Activated CD8-positive, alpha-beta memory T cell treated with anti-CD3 and anti-CD28 coated beads for 1 hour (primary cell): ENCODE measurements at places on chromosomes 7 and 10.

GRCh38 chr7:25615593-25615992, 387.3 kb upstream of the NPVF start:
- no peak for DNase-seq

- no peak for DNase-seq
Measured at GRCh38 chr10:56745490-56745889, 384.4 kb upstream of the ZWINT start.

DNA sequence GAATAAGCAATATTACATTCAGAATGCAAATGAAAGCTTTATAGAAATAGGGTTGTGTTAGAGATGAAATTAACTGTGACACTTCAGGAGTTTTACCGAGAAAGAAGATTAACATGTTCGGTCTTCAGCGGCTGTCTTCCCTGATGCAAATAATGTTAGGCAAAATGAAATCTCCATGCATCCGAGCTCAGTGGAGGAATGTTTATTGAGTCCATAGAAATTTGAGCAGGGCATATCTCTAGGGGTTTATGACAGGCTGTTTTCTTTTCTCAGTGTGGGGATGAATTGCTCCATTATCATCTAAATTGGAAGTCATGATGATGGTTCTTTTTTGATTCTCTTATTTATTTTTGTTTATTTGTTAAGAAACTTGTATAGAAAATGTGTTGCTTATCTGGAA, 31.7 kb downstream of the DYNC1I1 start:
- DNase-seq, result no peak

GRCh38 chr10:128497660-128498377, 371.6 kb upstream of the MKI67 start:
- DNase-seq, result no peak

DNA sequence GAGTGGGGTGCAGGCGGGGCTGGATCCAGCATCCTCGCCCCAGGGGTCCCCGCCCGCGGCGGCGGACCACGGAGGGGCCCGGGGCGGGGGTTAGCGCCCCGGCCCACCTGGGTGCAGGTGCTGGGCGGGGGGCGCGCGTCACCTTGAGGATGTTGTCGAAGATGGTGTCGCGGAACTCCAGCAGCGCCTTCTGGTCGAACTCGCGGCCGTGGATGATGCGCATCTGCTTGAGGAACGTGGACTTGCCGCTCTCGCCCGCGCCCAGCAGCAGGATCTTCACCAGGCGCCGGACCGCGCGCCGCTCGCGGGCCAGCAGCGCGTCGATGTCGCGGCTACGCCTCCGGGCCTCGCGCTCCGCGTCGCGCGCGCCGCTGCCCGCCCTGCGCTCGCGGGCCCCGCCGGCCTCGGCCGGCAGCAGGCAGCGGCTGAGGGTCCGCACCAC, 376 bp downstream of the GNA12 start:
- no peak for DNase-seq

GRCh38 chr10:102435529-102436233, 3.3 kb upstream of the CUEDC2 start:
- DNase-seq, result no peak

GRCh38 chr7:33771422-33771821, 133.9 kb upstream of the BMPER start:
- DNase-seq, result no peak
